ENCODE measurements at places on chromosomes 4 and X.

DNA sequence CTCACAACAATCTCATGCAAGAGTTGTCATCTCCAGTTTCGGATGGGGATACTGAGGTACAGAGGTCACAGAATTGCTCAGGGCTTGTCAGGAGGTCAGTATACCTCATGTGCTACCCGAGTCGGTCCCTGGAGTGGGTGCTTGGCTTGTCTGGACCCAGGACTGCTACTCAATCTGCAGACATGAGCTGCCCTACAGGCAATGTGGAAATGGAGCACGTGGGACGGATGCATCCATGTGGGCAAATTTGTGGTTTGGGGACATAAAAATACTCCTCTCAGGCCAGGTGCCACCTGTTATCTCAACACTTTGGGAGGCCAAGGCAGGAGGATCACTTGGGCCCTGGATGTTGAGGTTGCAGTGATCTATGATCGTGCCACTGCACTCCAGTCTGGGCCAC, 15.8 kb downstream of the USP11 start:
- no peak for DNase-seq

GRCh38 chr4:81353861-81354260, 117.8 kb downstream of the RASGEF1B start:
- no peak for DNase-seq

GRCh38 chr4:102007959-102008425, 217.5 kb downstream of the BANK1 start:
- no peak for DNase-seq

DNA sequence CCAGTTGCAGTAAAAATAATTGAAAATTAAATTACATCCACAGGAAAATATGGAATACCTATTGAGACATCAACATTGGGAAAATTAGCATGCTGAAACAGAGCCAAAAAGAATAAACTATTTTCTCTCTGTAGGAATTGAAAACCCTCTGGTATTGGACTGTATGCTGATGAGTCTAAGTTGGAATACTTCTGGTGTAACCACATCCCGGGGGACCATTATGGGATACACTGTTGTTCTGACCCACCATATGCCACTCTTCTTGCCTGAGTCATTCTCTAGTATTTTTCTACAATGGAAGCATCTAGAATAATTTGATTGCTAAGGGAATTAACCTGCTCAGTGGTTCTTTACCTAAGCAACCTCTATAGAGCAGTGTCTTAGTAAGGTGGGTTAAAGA, 640.7 kb upstream of the AGA start:
- DNase-seq, result no peak

GRCh38 chr4:124386163-124386562, 326.4 kb downstream of the ANKRD50 start:
- no peak for DNase-seq

DNA sequence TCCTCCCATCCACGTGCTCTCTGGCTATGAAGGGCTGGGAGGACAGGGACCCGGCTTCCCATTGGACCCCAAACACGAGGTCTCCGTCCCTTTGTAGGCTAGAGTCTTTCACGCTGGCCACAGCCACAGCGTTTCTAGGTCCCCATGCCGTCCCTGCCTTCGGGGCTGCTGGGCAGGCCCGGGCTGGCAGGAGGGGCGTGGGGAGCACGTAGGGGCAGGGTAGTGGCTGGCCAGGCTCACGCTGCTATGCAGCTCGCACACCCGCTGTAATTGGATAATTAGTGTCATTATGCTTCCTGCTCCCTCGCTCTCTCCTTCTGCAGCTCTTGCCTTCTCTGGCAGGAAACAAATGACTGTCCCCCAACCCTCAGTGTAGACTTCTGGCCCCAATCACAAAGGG, 9.8 kb downstream of the ATP2B3 start:
- DNase-seq, result no peak

DNA sequence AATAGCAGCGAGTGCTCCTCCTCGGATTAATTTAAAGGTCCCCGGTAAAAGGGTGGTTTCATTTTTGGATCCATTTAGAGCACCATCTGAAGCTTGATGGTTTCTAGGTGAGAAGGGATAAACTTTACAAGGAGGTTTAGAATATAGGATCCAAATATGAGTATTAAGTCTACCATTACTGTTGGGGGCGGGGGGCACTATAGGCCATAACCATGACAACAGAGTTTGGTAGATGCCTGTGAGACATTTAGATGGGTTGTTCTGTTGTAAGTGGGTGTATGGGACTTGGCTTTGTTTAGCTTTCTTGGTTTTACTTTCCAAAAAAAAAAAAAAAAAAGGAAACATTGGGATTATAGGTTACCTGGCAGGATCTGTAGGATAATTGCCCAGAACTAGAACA, 92.7 kb downstream of the TENT5D start:
- DNase-seq, result no peak

GRCh38 chr4:77347351-77347966, 190.5 kb downstream of the CCNG2 start:
- DNase-seq, result no peak

DNA sequence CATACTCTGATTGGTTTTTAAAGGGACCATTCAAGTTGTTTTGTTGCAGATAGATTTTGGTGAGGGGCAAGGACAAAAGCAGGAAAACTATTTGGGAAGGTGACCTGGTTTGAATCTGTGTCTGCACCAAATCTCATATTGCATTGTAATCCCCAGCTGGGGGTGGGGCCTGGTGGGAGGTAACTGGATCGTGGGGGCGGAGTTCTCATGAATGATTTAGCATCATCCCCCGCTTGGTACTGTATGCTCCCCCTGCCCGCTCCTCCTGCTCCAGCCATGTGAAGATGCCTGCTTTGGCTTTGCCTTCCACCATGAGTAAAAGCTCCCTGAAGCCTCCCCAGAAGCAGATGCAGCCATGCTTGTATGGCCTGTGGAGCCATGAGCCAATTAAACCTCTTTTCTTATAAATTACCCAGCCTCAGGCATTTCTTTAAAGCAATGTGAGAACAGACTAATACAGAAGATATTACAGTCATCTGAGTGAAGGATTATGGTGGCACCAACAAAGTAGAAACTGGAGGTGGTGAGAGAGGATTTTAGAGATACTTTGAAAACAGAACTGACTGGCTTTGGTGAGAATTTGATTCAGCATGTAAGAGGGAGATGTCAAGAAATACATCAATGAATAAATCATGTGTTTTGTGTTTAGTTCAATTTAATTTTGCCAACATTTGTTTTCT, 14.4 kb downstream of the IL21 start:
- DNase-seq, result no peak

DNA sequence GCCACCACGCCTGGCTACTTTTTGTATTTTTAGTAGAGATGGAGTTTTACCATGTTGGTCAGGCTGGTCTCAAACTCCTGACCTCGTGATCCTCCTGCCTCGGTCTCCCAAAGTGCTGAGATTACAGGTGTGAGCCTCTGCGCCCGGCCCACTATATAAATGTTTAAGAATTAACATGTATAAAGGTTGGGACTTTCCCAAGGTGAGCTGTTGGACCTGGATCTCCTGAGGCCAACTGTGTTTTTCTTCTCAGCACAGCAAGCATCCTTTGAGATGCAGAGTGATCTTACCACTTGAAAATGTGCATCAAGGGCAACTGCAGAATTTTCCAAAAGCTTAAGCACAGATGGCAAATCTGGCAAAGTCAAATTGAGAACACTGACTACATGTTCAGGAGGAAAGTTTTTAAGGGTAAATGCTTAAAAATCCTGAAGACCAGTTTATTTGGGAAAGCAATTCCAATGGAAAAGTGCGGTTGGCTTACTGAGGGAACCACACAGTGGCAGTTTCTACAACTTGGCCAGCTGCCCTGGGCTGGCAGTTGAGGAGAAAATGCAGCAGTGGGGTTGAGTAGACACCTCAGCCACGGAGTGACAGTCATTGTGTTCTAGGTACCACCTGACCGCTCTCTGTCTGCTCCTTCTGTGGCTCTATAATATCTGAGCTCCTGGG, 168.9 kb downstream of the CBR4 start:
- no peak for DNase-seq
